ENCODE measurements at places on chromosomes 3 and 15.

GRCh38 chr3:151896246-151897012 is 23.0 kb downstream of the SUCNR1 start:
- DNase-seq = no peak

- no peak for DNase-seq
Measured at GRCh38 chr3:124217542-124217941, 225.6 kb upstream of the ROPN1 start.

DNA sequence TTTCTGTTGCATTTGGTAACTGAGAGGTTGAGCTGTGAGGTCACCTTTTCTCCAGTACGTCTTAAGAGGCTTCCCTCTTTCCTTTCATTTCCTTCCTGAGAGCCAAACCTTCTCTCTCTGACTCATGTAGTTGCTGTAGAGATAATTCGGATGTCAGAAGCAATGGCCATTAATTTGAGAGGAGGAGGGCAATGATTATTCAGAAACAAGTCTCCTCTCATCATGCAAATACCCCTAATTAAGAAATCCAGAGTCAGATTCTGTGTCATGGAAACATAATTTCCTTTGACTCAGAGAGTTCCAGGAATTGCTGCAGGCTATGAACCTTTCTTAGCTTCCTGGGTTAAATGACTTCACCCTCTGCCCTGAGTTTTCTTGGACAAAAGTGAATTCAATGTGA is 59.0 kb upstream of the GSK3B start:
- no peak for DNase-seq

GRCh38 chr3:120650311-120650710 is 31.7 kb downstream of the HGD start:
- DNase-seq = no peak

DNA sequence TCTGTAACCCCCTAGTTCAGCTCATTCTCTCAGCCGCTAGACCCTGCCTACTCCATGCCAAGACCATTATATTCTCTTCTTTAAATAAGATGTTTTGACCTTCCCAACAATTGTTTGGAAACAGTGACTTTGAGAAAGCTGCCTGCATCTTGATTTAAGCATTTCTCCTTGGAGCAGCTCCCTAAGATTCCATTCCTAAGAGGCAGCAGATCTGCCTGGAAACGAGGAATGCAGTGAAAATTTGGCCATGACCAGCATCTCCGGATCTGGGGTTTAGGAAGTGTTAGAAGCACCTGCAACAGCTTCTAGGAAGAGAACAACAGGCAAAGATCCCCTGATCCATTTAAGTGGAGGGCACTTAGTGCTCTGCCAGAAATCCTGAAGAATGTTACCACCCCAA is 235.7 kb downstream of the NTRK3 start:
- DNase-seq = no peak

DNA sequence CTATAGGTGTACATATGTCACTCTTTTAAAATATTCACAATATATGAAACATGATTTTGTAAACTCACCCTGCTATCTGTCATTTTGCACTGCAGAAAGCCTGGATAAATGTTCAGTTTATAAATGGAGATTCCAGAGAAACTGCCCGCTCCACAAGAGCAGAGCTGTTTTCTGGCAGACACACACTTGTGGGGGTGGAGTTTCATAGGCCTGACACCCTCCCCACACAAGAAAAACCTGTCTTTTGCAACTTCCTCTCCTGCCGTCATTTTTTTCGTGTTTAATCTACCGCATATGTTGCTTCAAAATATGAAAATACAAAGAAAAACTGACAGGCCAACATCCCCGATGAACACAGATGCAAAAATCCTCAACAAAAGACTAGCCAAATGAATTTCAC is 479.0 kb downstream of the GABRG3 start:
- no peak for DNase-seq

DNA sequence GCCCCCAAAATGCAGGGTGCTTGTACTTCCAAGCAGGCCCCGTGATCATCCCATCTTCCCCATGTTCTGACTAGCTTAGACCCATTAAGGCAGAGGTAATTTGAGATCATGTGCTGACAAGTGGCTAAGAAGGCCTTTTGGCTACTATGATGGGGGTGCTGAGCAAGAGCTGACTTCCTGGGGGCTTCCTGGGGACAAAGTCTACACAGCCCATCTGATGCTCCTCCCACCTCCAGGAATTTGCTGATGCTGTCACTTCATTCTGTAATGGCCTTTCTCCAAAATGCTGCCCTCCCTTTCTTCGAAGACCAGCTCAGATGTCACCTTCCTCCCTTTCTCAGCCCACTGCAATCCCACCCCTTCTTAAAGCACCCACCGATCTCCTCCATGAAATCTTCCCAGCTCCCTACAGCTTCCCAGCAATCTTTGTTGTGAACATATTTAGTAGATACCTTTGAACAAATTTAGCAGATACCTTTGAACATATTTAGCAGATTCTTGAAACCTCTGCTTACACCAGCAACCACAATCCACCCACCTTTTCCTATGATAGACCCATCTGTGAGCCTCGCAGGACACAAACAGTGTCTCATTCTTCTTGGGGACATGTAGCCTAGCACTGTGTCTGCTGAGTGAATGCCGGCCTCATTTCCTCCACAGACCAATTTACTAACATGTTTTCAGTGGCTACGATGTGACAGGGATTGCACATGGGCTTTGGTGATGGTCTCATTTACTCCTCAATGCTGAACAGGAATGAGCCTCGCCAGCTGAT is 223.3 kb downstream of the EPHB1 start:
- DNase-seq = no peak

DNA sequence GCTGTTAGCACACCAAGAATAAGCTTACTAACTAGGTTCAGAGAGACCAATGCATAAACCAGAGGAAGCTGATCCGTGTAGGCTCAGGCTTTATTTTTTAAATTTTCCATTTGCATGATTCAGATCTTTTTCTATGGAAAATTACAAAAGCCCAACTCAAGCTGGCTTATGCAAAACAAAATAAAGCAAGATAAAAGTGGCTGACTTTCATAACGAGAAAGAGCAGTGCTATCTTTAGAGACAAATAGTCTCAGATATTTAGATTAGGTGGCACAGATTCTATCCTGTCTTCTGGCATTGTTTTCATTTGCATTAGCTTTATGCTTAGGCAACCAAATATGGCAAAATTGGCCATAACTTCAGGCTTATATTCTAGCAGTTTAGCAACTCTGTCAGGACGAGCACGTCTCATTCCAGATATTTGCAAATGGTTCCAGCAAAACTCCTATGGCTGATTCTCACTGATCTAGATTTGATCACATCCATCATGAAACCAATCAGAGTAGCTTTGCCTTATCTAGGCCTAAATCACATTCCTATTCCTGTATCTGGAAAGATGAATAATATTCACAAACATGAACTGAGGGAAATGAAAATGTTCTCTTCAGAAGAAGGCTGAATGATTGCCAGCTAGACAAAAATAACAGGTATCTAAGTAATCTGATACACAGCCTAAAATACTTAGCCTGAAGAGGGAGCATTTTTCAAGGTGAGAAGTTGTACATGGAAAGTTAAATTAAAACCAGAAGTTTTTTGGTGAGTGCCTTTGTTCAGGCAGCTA is 216.4 kb upstream of the DPPA4 start:
- no peak for DNase-seq

DNA sequence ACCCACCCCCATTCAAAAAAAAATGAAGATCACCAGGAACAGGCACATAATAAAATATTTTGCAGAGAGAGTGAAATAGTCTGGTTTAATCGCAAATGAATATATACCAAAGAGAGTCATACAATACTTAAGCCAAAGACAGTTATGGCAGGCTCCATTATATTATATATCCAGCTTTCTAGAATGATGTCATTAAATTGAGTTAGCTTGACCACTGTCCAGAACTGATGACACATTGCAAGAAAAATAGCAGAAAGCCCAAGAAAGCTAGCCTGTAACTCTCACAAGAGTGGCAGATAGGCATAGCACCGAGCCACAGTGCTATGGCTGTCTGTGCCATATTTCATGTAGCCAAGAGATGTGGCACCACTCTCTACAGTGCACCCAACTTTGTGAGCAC is 231.9 kb upstream of the SEMA6D start:
- no peak for DNase-seq

- DNase-seq = no peak
Measured at GRCh38 chr3:13053420-13053819, 19.8 kb downstream of the IQSEC1 start.

- DNase-seq = no peak
Measured at GRCh38 chr3:113377158-113377557, 64.1 kb downstream of the CFAP44 start.

- DNase-seq = no peak
Measured at GRCh38 chr3:151395806-151396205, 11.3 kb upstream of the P2RY12 start.

DNA sequence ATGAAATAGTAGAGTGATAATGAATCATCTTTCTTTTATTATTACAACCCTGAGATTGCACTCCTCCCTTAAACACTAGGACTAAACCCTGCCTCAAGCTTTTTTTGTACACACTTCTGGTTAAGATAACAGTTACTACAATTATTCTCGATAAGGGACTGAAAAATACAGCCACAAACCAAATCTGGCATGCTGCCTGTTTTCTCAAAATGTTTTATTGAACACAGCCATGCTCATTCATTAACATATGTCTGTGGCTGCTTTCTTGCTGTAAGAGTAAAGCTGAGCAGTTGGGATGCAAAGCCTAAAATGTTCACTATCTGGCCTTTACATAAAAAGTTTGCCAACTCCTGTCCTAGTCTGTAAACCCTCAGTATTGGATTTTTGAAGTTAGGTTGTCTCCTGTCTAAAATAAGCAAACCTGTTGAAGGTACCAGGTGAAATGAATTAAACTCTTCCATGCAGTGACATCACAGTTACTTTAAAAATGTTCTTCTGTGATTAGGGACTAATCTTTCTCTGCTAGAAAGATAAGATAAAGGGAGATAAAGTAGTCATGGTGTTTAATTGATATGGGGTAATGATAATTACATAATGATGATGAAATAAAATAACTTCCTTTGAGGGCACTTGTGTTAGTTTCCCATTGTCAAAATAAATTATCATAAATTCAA is 218.2 kb downstream of the STXBP5L start:
- DNase-seq = no peak

GRCh38 chr3:105480768-105481167 is 114.1 kb downstream of the ALCAM start:
- no peak for DNase-seq

- DNase-seq = no peak
Measured at GRCh38 chr3:50003216-50003615, 63.3 kb downstream of the RBM6 start.

DNA sequence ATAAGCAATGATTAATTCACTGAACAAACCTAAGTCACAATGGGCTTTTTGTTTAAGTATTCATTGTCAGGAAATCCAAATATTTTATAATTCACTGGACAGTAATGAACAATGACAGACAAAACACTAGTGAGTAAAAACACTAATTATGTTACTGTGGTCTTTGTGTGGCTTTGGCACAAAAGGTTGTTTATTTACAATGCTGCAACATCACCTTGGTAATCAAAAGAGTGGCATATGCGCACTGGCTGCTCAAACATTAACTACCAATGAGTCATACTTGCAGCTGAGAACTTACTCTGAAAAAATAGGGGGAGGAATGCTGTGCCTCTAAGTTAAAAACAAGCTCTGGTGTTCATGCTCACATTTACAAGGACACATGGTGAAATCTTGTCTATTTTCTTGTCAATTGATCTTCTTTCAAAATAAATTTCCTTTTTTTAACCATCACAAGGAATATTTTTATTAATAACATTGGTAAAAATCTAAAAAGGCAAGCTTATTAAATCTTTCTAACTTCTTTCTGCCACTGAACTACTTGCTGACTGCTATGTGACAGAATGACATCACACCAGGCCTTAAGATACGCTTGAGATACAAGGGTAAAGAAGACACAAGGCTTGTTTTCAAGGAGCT is 85.2 kb upstream of the PPIB start:
- DNase-seq = no peak

DNA sequence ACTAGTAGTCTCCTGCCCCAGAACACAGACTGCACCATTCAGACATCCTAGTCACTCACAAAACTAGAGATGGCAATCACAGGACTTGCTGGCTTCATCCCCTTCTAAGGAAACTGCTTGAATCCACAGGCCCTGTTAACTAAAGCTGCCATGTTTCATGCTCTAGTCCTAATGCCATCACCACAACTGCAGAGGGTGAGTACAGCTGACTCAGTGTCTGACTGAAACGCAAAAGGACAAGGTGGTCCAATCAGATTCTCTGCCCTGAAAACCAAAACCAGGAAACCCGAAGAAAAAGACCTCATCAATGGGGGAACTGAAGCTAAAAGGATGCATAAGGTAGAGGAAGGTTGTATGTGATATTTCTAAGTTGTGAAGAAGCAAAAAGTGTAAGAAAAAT is 25.2 kb upstream of the TFDP2 start:
- no peak for DNase-seq

DNA sequence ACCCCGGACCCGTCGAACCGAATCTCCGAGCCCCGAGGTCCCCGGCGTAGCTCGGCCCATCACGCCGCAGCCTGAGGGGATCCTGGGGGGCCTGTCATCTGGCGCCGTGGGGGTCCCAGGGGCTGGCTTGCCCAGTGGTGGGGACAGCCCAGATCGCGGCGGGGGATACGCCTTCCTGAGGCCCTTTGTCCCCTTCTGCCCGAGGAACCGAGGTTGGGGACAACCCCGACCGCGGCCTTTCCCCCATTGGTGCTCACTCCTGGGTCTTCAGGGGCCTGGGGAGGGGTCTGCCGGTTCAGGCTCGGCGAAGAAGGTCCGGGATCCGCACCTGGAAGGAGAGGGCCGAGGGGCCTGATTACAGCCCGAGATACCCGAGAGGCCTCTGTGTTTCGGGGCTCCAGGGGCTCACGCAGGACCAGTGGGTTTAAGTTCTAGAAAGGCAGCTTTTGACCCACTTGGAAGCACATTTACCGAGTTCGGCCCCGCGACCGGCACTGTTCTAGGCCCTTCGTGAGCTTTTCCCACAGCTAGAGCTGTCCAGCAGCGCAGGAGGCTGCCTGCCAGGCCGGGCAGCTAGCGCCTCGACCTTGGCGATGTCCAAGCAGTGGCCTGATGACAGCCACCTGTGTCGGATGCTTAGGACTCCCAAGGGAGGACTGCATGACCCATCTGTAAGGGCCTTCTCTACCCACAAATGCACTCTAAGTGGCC is 504 bp downstream of the ABHD2 start:
- no peak for DNase-seq

Data from stimulated activated CD8-positive, alpha-beta memory T cell treated with anti-CD3 and anti-CD28 coated beads, Interleukin-7, amount 100 ng/mL, for 24 hours (primary cell).